WTC11 (cell line): ENCODE measurements at places on chromosomes 5 and 9.
A peak's percentile ranks its signal among the peaks of the same experiment; 100 is the strongest.

DNA sequence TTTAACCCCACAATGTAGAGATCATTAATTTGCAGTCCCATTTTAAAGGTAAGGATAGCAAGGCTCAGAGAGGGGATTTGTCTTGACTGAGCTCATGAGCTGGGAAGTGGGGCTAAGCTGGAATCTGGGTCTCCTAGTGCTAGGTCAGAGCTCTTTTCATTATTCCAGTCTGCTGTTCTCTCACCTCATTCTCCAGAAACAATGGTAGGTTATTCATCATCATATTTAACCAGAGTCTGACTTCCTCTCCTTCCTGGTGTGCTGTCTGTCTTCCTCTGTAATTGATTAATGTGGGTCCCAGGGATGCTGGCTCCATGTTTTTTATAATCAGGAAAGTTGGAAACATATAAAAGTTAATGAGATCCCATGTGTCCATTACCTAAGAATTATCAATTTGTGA lies 20.6 kb downstream of the C9orf43 start:
- no peak for DNase-seq

DNA sequence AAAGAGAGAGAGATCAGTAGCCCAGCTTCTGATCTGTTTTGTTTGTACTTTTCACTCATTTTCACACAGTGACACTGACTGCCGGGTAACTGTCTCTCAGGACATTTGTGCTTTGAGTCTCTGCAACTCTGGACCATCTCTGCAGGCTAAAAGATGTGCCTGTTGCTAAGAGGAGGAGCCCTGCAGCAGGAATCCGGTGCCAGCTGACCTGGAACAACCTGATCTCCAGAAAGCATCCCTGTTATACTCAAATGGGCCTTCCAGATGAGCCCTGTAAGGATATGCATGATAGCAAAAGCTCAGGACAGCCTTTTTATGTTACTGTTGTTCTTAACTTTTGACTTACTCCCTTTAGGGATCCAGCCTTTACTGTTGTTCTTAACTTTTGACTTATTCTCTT lies 170.7 kb upstream of the RASEF start:
- DNase-seq: no peak

DNA sequence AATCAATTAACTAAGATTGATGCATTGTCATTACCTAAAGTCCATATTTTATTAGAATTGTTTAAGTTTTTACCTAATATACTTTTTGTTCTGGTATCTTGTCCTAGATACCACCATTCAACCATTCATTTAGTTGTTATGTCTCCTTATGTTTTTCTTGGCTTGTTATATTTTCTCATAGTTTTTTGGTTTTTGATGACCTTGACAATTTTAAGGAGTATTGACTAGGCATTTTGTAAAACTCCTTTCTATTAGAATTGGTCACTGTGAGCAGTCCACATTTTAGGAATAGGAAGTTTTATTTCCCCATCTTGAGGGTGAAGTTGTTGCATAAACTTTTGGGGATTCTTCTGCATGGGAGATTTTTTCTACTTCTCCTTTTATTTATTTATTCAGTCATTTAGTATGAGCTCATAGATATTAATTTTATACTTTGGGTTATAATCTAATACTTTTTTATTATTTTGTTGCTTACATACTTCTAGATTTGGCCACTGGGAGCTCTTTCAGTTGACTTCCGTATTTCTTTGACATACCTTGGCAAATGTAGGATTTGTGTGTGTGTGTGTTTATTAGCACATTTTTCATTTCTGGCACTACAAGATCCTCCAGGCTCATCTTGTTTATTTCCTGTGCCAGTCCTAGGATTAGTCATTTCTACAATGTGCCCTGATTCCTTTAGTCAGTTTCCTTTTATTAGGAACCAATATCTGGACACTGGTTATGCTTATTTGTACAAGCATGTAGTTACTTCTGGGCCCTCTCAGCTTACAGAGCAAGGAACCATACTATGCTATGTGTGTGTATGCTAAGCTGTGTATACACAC lies 134.9 kb upstream of the CDKN2B start:
- DNase-seq: no peak

- no peak for DNase-seq
Measured at GRCh38 chr9:94612071-94612470, 18.4 kb upstream of the FBP2 start.

DNA sequence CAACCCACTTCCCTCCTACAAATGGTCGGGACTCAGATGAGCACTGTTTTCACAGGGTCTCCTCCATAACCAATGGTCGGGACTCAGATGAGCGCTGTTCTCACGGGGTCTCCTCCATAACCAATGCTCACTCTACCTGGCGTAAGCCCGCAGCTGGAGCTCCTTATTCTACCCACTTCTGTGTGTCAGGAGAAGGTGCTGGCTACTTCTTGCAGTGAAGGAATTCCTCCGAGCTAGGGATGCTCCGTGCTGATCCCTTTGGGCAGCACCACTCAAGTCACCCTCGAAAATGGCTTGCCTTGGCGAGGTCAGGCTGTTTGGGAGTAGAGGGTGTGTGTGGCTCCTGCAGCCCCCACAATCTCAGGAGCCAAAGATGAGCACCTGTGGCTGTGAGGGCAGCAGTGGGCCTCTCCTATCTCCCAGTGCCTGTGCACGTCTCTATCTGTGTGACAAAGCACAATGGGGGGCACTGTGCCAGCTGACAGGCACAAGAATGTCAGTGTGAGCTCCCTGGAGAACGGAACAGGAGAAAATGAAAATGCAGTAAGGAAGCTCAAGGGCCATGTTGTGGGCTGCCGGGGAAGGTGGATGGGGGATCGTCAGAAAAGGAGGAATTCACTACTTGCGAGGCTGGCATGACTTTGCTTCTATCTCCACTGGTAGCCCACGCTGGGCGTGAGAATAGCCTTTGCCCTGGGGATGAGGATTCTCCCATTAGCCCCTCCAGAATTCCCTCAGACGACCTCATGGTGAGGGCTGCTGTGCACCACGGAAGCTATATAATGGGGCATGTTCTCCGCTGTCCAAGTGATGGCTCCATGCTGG lies 3.9 kb upstream of the BTNL9 start:
- DNase-seq: no peak

DNA sequence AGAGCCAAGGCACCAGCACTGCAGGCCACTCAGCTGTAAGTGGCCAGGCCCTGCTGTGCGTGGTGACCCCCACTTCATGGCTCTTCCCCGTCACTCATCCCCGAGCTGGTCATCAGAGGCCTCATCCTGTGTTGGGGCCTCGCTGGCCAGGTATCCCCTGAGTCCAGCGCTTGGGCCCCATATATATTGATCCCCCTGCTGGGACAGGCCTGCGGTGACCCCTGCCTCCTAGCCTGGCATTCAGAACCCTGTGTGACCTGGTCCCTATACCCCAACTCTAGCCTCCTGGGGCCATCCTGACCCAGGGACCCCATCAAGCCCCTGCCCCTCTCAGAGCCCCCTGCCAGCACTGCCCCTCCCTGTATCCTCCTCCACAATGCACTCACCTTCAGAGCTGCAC lies 12.7 kb downstream of the GBGT1 start:
- DNase-seq: no peak

GRCh38 chr9:128554155-128554862 lies 1.9 kb downstream of the SPTAN1 start:
- peak; percentile 68 for DNase-seq

GRCh38 chr9:120768886-120769285 lies 24.3 kb downstream of the FBXW2 start:
- no peak for DNase-seq

GRCh38 chr5:160097991-160098390 lies 21.3 kb downstream of the PWWP2A start:
- DNase-seq: no peak

DNA sequence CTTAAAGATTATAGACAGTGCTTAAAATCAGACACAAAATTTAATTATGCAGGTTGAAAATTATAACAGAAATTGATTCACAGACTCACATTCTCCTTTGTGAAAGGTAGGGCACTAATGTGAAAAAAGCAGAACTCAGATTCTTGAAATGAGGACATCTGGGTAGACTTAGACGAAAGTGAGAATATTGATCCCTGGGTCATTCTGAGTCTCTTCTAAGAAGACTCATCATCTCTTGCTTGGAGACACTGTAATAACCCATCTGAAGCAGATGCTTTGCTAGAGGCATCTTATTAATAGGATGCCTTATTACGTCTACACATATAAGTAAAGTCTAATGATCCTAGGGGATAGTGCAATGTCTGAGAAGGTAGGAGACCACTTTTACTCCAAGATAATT lies 274.4 kb downstream of the HINT1 start:
- DNase-seq: no peak

GRCh38 chr5:76696251-76696650 lies 19.7 kb upstream of the F2R start:
- DNase-seq: no peak

DNA sequence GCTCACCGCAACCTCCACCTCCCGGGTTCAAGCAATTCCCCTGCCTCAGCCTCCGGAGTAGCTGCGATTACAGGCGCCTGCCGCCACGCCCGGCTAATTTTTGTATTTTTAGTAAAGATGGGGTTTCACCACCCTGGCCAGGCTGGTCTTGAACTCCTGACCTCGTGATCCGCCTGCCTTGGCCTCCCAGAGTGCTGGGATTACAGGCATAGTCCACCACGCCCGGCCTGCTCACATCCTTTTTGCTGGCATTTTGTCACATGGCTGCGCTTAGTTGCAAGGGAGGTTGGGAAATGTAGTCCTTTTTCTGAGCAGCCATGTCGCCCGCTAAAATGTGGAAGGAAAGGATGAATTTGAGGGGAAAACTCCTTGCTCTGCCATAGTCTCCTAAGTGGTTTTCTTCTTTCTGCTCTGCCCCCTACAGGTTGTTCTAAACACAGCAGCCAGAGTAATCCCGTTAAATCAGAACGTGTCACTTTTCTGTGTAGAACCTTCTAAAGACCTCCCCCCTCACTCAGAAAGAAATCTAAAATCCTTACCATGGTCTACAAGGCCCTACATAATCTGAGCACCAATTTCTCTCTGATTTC lies 57.8 kb upstream of the HSPA9 start:
- peak; percentile 83 for DNase-seq

DNA sequence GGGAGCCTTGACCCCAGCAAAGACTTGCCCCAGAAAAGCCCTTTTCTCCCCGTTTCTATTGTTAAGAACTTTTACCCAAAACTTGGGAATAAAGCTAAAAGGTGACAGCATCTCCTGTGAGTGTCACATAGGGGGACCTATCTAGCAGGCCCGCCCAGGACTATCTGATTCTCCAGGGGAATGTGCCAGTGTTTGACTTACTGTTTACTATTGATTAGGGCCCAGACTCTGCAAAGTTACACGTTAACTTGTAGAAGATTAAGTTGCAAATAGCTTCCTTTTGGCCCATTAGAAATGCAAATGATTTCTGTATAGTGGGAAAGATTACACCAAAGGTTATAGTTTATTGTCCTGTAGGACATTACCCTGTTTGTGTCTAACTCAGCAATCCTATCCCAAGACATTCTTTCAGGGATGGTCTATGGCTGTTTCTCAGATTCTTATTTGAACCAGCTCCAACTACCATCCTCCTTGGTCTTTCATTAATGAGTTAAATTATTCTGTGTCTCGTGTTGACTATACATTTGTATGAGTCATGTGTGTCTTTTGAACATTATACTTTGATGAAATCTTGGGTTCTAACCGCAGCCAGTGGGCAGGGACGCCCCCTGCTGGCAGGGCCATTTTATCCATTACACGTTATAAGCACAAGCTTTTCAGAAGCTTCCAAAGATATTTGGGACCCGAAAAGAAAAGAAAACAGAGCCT lies 60.7 kb downstream of the HRH2 start:
- DNase-seq: peak; percentile 70

- no peak for DNase-seq
Measured at GRCh38 chr9:83315649-83316048, 222.6 kb downstream of the FRMD3 start.
